Stimulated activated CD4-positive, alpha-beta T cell treated with anti-CD3 and anti-CD28 coated beads, Interleukin-4, amount 100 ng/mL, for 48 hours (primary cell): ENCODE measurements at places on chromosomes 13 and 19.

GRCh38 chr13:81686877-81687276, 1346.0 kb upstream of the SPRY2 start:
- no peak for DNase-seq

- no peak for DNase-seq
These were observed 533.1 kb downstream of the IRS2 start for GRCh38 chr13:109253316-109253715.

GRCh38 chr19:33298146-33298911, 4.0 kb downstream of the CEBPA start:
- DNase-seq, result no peak

DNA sequence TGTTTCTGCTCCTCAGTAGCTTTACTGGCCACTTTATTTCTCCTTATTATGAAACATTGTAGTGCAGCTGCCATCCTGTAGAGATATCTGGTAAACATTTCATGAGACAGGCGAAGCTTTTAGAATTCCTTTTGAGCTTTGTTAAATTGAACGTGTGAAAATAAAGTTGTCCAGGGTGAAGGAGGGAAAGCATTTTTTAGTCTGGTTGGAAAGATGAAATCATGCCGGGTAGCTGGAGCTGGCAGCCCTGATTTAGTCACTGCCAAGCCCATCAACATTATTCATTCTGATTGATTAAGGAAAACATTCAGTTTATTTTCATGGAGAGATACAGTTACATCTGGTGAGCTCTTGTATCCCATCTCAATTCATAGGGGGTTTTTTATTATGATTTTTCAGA, 326.2 kb upstream of the GPC6 start:
- no peak for DNase-seq

DNA sequence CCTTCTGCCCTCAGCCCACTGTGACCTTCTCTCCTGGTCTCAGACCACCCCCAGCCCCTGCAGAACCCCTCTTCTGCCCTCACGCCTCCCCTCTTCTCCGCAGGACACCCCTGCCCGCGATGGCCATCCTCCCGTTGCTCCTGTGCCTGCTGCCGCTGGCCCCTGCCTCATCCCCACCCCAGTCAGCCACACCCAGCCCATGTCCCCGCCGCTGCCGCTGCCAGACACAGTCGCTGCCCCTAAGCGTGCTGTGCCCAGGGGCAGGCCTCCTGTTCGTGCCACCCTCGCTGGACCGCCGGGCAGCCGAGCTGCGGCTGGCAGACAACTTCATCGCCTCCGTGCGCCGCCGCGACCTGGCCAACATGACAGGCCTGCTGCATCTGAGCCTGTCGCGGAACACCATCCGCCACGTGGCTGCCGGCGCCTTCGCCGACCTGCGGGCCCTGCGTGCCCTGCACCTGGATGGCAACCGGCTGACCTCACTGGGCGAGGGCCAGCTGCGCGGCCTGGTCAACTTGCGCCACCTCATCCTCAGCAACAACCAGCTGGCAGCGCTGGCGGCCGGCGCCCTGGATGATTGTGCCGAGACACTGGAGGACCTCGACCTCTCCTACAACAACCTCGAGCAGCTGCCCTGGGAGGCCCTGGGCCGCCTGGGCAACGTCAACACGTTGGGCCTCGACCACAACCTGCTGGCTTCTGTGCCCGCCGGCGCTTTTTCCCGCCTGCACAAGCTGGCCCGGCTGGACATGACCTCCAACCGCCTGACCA, 3.3 kb downstream of the LRFN3 start:
- no peak for DNase-seq

DNA sequence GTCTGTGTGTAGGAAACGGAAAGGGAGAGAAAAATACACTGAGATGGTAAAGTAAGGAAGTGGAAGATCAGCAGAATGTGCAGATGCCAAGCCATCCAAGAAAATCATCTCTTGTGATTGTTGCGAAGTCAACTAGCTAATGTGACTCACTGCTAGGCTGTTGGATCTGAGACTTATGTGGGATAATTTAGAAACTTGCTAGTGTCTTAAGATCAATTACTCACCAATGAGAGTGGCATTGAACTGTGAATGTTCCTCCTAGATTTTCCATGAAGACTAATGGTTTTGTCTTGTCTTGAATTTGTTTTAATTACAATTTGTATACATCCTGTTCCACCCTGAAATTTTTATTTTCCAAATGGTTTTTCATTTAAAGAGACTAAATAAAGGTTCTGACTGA, 771.6 kb downstream of the EFNB2 start:
- DNase-seq, result no peak

GRCh38 chr19:1076046-1076386, 9.0 kb downstream of the ARHGAP45 start:
- no peak for DNase-seq

DNA sequence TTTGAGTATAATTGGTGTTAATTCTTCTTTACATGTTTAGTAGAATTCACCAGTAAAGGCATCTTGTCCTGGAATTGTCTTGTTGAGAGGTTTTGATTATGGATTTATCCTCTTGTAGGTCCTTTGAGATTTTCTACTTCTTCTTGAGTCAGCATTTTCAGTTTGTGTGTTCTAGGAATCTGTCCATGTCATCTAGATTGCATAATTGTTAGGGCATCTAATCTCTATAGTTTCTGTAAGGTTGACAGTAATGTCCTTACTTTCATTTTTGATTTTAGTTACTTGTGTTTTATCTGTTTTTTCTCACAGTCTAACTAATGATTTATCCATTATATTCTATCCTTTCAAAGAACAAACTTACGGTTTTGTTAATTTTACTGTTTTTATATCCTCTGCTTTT, 492.0 kb downstream of the FGF9 start:
- DNase-seq, result no peak

DNA sequence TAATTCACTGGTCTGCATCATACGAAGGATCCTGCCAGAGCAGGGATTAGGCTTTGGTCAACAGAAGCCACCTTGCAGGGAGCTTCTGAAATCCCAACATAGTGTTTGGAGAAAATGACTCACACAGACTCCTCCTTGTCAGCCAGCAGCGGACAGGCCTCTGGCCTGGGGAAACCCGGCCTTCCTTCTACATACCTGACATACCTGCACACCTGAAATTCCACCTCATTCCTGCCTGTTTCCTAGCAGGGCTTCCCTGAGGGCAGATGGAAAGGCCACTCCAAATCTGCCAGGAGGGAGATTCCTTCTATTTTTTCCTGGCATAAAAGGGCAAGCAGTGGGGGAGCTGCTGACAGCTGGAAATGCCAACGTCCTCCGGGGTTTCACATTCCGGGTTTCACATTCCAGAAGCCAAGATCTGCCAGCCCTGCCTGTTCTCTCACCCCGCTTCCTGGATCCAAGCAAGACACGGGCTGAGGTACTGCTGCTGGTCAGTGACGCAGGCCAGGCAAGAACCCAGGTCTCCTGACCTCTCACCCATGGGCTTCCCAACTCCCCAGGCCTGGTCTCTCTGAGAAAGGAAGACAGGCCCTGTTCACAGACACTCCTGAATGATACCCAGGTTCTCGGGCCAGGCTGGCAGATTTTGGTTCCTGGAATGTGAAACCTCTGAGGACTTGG, 18.2 kb upstream of the IGFL1 start:
- DNase-seq, result no peak

DNA sequence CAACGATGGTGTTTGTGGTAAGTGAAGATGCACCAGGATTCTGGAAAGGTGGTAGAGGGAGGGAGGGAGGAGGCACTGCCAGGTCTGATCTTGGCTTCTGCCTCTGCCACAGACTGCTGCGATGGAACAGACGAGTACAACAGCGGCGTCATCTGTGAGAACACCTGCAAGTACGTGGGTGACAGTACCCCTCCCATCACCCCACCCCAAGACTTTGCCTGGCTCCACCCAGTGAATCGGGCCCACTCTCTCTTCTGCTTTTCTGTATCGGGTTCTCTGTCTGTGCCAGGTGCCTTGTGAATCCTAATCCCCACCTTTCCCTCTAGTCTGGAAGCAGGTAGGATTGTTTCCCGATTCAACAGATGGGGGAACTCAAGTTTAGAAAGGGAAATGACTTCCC, 2.5 kb downstream of the PRKCSH start:
- DNase-seq, result no peak

DNA sequence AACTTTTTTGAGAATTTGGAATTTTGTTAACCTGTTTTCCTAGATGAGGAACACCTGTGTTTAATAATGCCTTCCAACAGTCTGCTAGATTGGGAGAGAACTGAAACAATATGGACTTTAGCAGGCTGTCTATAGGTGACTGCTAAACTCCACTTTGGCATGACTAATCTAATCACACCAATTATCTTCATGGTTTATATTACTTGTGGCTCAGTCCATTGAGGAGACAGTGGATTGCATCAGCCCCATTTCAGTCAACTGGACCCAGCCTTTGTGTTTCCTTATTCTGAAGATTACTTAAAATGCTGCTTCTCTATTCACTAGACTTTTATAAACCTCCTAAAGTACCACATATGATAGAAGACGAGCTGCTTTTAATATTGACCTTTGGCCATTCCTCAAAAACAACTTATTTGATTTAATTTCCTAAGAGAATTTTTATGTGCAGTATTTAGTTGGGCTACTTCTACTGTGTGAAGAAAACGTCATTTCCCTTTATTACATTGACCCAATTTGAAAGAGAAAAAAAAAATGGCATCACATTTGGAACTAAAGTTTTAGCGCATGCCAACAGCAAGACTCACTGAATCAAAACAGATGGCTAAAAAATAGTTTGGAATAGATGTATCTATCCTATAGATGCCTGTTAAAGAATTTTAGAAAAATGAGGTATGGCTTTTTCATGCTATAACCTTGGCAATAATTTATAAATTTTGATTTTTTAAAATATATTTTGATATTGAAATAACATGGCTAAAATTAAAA, 295.8 kb downstream of the NDFIP2 start:
- DNase-seq, result no peak

- DNase-seq, result peak; percentile 59
These were observed 8.0 kb downstream of the CCDC194 start for GRCh38 chr19:17385878-17386611.

DNA sequence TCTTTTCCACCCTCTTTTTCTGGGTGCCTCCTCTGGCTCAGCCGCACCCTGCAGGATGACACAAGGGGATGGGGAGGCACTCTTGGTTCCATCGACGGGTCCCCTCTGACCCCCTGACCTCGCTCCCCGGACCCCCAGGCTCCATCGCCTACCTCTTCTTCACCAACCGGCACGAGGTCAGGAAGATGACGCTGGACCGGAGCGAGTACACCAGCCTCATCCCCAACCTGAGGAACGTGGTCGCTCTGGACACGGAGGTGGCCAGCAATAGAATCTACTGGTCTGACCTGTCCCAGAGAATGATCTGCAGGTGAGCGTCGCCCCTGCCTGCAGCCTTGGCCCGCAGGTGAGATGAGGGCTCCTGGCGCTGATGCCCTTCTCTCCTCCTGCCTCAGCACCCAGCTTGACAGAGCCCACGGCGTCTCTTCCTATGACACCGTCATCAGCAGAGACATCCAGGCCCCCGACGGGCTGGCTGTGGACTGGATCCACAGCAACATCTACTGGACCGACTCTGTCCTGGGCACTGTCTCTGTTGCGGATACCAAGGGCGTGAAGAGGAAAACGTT, 24.0 kb downstream of the LDLR start:
- DNase-seq, result no peak

DNA sequence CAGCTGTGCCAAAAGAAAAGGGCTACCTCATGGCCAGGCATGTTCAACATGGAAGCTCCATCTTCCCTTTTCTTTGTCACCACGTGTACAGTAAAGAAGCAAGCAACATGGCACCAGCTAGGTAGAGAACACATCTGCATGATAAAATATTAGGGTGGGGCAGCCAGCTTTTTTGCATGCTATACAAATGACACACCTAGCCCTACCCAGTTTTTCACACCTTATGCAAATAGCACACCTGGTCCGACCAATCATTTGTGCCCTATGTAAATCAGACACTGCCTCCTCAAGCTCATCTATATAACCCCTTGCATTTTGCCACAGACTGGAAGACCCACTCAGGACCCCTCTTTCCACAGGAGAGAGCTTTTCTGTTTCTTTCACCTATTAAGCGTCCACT, 85.5 kb downstream of the STOML3 start:
- DNase-seq, result no peak

DNA sequence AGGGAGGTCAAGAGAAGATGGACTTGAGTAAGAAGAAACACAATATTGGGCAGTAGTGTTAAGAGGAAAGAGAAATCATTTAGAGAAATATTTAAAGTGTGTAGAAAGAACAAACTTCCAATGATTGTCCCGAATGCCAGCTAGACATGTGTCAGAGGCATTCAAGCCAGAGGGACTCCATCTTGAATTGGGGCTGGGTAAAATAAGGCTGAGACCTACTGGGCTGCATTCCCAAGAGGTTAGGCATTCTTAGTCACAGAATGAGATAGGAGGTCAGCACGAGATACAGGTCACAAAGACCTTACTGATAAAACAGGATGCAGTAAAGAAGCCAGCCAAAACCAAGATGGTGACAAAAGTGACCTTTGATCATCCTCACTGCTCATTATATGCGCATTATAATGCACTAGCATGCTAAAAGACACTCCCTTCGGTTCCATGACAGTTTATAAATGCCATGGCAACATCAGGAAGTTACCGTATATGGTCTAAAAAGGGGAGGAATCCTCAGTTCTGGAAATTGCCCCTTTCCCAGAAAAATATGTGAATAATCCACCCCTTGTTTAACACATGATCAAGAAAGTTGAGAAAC, 127.0 kb upstream of the IPO5 start:
- DNase-seq, result no peak

- DNase-seq, result no peak
These were observed 2.5 kb downstream of the KDM4B start for GRCh38 chr19:4971424-4971793.
